ENCODE measurements at places on chromosomes 13 and 19.

DNA sequence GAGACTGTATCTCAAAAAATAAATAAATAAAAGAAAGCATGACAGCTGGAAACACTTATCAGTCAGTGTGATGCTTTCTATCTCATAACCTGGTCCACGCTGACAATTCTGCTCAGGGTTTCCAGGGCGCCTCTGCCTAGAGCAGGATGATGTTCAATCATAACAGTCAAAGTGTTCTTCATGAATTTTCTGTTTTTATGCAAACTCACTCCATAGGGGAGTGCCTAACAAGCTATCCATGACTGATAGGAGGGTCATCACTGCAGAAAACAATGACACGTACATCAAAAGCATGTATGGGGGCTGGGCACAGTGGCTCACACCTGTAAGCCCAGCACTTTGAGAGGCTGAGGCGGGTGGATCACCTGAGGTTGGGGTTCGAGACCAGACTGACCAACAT lies 41.4 kb upstream of the ZNF83 start:
- no peak for DNase-seq

- peak; percentile 76 for DNase-seq
Measured at GRCh38 chr19:19366434-19367396, 38.8 kb upstream of the GATAD2A start.

GRCh38 chr19:35882114-35882832 lies 13.9 kb downstream of the APLP1 start:
- DNase-seq: peak; percentile 40

GRCh38 chr19:32876919-32877285 lies 7.3 kb upstream of the SLC7A9 start:
- DNase-seq: no peak

- no peak for DNase-seq
Measured at GRCh38 chr13:36282821-36283432, 14.7 kb downstream of the CCDC169 start.

- DNase-seq: no peak
Measured at GRCh38 chr13:53123536-53123935, 94.9 kb downstream of the OLFM4 start.

GRCh38 chr13:48431431-48431830 lies 18.5 kb upstream of the LPAR6 start:
- DNase-seq: no peak

DNA sequence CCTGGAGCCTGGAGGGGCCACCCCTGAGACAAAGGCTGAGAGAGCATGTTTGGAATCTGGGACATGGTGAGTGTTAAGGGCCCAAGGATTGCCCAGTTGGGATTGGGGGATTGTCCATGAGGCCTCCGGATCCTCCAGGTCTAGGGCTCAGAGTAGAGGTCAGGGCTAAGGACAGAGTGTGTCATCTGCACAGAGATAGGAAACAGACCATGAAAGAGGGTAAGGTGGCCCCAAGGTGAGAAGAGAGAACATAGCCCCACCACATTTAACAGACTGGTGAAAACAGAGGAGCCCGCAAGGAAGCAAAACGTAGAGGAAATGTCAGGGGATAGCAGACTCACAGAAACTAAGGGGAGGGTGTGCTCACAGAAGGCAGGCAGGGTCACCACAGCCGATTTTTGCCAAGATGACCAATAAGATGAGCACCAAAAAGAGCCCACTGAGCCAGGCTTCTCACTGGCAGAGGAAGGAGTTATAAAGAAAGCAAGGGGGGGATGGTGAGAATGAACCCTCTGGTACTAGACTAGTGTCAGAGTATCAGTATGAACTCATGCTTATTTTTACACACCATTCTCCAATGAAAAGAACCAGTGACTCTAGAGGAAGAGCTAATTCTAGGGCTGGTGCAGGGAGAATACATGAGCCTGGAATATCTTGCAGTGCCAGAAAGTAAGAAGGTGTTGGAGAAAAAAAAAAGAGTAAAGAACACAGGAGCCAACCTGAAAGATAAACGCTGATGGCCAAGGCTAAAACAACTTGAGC lies 17.5 kb downstream of the DYRK1B start:
- no peak for DNase-seq

GRCh38 chr13:48165727-48166126 lies 67.3 kb upstream of the ITM2B start:
- no peak for DNase-seq

- DNase-seq: no peak
Measured at GRCh38 chr13:105278943-105279381, 1256.5 kb downstream of the EFNB2 start.

DNA sequence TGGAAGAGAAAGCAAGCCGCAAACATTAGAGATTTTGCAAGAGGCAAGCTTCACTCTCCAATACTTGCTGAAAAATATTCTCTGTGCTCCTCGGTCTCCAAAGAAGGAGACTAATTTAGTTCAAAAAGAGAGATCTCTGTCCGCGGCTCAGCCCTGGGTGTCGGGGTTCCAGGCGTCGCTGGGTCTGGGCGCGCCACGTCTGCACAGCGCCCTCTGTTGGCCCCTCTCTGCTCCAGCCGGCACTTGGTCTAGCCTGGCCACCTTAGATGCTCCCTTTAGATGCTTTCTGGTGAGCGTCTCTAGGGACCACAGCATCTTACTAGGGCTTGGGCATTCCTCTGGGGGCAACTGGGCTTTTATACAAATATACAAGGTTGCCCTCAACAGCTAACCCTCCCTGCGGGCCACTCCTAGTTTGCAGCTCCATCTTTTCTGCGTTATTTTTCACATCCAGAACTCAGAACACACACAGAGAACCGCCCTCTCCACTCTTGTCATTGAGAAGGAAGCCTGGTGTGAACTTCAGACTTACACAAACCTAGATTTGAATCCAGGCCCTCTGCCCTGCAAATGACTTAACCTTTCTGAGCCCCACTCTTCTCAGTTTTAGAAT lies 78.3 kb downstream of the CYSLTR2 start:
- peak; percentile 38 for DNase-seq

- DNase-seq: peak; percentile 37
Measured at GRCh38 chr19:47229676-47230053, 1.3 kb downstream of the BBC3 start.

GRCh38 chr19:6010107-6010506 lies 32.2 kb upstream of the RANBP3 start:
- no peak for DNase-seq

- no peak for DNase-seq
Measured at GRCh38 chr13:113900646-113901045, 36.8 kb upstream of the GAS6 start.

DNA sequence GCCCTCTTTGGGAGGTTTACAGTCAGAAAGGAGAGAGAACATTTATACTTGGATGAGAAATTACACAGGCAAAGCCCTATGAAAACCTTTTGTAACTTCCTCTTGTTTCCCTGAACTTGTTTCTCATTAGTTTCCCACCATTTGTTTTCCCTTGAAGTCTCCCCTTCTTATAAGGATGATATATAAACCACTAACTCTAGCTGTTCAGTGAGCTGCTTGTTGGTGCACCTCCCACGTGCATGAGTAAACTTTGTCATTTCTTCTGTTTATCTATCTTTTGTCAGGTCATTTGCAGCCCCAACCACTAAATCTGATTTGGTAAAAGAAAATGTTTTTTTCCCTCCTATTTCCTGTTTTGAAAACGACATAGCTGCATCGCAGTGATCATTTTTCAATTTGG lies 919.9 kb downstream of the SLITRK1 start:
- DNase-seq: no peak

DNA sequence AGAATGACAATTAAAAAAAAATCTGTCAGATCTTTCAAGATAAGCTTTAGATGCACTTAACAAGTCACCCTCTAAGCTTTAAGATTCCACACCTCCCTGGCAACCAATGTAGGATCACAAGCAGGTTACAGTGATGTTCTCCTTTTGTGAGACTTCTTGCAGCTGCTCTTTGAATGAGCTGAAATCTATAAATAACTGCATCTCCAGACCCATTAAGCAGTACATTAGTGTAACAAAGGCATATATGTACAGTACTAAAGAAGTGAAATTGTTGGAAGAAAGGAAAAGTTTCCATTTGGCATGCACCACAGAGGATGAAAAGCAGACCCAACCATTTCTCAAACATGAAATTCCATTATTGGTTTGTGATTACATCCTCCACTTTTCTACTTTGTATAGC lies 364.7 kb downstream of the ENOX1 start:
- no peak for DNase-seq

DNA sequence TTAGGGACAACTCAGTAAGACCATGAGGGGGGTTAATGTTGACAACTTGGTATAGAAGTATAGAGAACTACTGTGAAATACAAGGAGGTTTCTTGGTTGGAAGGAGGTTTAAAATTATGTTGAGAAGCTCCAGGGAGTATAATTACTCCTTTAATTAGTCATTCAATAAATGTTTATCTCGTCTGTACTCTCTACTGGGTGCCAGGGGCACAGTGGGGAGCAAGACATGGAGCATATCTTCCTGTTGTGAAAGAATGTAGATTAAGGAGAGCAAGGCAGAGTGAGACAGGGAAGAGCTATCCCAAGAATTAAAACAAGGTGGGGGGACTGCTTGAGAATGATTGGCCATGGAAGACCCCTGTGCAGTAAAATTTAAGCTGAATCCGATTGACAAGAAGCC lies 33.7 kb upstream of the TDRD3 start:
- DNase-seq: no peak

DNA sequence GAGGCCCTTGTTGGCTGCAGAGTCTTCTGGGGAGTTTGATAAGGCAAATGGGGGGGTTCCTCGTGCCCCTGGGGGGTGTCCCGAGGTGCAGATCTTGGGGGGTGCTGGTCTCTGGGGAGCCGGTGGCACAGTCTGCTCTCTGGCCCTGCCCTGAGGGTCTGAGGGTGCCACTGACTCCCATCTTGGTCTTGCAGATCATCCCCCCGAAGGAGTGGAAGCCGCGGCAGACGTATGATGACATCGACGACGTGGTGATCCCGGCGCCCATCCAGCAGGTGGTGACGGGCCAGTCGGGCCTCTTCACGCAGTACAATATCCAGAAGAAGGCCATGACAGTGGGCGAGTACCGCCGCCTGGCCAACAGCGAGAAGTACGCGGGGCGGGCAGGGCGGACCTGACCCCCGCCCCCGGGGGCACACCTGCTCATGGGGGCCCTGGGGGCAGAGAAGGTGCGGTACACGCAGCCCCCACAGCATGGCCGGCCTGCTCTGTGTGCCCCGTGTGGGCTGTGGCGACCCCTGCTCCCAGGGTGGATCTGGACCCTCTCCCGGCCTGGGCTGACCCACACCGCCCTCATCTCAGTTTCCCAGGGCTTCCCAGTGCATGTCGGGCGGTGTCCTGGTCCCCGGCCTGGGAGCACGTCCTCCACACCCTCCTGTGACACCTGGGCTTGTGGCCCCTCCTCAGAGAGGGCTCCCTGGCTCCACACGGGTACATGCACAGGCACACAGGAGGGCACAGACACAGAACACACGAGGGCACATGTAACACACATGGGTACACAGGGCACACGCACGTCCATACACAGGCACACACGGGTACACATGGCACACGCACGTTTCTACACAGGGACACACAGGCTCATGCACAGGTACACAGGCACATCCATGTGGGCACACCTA lies 71.0 kb downstream of the KDM4B start:
- no peak for DNase-seq

DNA sequence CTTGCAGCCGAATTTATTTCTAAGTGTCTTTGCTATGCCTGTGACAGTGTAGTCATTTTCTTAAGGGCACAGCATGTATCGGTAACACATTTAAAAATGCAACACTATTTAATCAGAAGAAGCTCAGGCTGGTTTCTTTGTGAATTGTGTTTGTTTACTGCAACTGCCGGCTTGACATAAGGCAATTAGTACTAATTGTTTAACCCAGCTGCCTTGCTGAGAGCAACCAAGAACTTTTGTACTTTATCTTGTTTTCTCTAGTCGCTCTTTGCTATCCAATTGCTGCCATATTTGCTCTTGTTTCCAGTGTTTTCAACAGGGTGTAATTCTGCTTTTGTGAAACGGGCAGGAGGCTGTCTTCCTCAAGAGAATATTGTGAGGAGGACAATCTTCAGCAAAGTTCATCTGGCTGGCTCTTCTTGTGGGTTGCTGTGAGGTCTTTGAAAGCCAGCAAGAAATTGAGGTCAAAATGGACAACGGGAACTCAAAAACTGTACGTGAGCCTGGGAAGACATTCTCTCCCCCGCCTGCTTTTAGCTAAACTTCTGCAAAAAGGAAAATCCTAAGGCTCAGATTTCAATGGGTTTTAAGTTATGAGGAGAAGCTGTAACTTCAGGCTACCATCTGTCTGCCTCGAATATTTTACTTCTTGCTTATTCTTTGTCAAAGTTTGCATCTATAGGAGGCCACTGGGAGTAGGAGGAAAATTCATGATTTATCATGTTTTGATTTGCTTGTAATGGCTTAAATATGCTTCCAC lies 75.8 kb upstream of the TSHZ3 start:
- no peak for DNase-seq

DNA sequence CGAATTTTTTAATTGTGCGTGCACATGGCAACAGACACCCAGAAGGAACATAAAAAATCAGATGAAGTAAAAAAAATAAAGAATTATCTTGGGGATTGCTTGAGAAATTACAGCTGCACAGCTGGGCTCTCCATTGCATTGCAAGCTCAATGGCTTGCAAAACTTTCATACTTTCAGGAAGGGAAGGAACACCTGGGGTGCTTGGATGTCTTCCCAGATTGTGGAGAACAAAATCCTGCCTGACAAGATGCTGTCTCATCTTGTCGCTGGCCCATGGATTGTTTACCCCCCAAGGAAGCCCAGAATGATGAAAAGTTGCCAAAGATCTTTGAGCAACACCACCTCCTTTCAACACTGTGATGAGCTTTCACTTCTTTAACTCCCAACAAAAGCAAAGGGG lies 11.0 kb upstream of the CASP14 start:
- no peak for DNase-seq

- no peak for DNase-seq
Measured at GRCh38 chr13:78868991-78869390, 210.0 kb upstream of the OBI1 start.

DNA sequence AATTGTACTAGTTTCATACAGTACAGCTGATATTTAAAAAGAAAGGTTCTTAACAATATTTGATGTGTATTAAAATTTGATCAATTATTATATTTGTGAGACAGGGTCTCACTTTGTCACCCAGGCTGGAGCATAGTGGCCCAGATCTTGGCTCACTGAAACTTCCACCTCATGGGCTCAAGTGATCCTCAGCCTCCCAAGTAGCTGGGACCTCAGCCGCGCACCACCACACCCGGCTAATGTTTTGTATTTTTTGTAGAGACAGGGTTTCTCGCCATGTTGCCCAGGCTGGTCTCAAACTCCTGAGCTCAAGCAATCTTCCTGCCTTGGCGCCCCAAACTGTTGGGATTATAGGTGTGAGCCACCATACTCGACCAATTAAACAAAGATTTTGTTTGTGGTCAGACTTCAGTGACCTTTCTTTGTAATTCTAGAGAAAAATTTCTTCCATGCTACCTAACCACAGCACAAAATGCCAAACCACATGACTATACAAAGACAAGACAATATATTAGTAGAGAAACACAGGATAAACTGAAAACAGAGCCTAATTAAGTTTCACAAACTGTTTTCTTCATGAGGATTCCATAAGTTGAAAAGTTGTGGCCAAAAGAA lies 59.6 kb downstream of the RBM26 start:
- no peak for DNase-seq
